Sciatic nerve (tissue), 2 donors: ENCODE measurements at places on chromosomes 7 and 10. TPM values are rescaled to one million over a fixed set of nuclear protein-coding genes. Genes with fewer than 3 reads are reported as not detected.

DNA sequence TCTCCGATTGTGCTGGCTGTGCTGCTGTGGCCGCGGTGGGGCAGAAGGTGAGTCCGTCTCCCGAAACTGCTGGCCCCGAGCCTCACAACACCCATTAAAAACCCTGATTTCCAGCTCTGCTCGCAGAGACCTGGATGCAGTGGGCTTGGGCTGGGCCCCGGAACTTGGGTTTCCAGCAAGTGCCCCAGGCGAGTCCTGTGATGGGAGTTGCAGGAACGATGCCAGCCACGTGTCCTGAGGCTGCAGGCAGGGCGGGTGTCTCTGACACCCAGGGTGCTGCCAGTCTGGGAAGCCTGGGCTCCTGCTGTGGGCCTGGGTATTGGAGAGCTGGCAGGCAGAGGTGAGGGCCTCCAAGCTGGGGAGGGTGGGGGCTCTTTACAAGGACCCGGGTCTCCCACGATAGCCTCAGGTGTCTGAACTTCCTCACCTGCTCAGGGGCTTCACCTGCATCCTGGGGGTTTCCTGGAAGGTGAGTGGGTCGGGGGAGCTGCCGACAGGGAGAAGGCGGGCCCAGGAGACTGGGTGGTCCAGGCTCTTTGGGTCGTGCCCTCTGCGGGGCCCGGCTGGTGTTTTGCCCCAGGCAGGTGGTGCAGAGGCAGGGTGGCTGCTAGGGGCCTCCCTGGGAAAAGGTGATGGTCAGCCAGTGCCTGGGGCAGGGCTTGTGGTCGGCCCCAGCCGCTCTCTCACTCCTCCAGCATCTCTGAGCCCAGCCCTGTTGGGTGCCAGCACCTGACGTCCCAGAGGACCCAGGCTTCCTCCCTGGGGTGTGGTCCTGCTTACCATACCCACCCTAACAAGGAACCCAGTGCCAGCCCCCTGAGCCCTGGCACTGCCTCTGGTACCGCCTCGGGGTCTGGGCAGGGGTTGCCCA is 180.3 kb downstream of the DNAJB6 start:
- DNase-seq: no peak

DNA sequence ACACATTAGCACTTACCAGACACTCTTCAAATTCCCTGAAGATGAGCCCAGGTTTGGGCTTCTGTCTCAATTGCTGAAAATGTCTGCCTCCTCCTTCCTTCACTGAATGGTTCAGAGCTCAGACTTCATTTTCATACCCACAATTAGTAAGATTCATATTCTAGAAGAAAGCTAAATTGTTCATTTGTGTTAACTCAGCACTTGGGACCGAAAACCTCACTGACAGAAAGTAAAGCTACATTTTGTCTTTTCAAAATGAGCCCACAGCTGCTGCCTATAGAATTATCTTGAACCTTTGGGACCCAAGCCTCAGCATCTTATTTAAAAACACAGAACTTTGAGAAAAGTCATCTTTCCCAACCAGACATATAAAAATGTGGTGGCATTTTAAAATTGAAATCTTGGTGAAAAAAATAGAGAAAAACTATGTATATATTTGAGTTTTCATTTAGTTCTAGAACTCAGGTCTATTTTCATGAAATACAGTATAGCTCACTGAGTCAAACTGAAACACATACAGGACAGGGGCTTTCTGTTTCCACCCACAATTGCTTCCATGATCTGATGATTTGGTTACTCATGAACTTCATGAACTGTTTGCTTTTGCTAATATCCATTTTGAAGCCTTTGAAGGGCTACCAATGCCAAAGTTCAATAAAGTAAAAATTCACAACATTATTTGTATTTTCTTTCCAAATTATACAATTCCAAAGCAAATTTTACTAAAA is 119.1 kb upstream of the PFKP start:
- DNase-seq: no peak

- DNase-seq: no peak
Measured at GRCh38 chr7:29795696-29796580, 10.4 kb upstream of the WIPF3 start.

GRCh38 chr7:131235489-131236317 is 92.0 kb upstream of the MKLN1 start:
- DNase-seq: no peak

- DNase-seq: no peak
Measured at GRCh38 chr7:25763463-25763860, 388.5 kb upstream of the NFE2L3 start.

DNA sequence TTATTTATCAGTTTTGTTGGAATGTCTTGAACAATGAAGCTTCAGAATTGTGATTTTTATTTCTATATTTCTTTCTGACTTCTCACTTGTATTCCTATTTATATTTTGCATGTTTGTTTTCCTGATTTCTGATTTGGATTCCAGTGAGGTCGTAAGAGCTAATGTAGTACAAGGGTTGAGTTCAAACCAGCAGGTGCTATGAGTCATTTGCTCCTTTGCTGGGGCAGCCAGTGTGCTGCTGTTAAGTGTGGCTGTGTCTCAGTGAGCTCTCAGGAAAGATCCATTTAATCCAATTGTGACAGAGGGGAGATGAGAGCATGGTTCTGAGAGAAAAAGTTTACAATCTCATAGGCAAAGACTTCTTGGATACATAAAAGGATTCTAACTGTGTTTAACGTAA is 48.6 kb downstream of the MCU start:
- DNase-seq: no peak

MLXIPL gene
- total RNA-seq: 23.8 TPM

CFAP69 gene
- total RNA-seq: 36.1 TPM

ACHE gene
- total RNA-seq: 0.94 TPM

PPP1R17 gene
- total RNA-seq: not detected

HOXA11 gene
- total RNA-seq: 1.3 TPM

WDR11 gene
- 62.2 TPM for total RNA-seq

OR2A14 gene
- not detected for total RNA-seq
